ENCODE measurements at places on chromosomes 3 and 15. TPM values are rescaled to one million over a fixed set of nuclear protein-coding genes. Genes with fewer than 3 reads are reported as not detected.

RAB6B gene
- total RNA-seq, result 3.2 TPM

ITGA11 gene
- total RNA-seq, result not detected

TM4SF1 gene
- total RNA-seq, result 49.2 TPM

PLSCR2 gene
- not detected for total RNA-seq

DNA sequence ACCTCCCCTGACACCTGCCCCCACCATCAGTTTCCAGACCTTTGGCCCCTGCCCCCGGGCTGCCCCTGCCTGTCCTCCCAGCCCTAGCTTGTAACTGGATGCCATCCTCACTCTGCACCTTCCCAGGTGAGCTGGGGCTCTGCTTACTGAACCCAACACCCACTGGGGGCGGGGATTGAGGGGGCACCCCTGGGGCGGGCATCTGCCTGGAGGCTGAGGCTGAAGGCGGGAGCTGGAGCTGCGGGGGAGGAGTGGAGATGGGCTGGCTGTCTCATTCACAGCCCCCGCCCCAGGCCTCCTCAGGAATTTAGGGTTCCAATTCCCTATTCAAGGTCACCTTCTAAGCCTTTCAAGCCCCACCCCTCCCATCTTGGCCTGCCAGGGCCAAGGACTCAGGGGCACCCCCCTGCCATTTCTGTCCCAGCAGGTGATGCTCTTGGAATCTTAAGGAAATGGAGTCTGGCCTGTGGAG, 17.7 kb downstream of the PIF1 start:
- DNase-seq, result no peak
- 0 out of 2 replicates have a peak, but pooled peaks cover 8% of the 10 kb centered on the region for H3K4me1 ChIP-seq
- H3K27me3 ChIP-seq, result no peaks in the 10 kb centered on the region

GRCh38 chr3:49908373-49909199, 4.9 kb upstream of the MST1R start:
- no peak overlapping the region for H3K4me3 ChIP-seq
- no peak for DNase-seq
- H3K27ac ChIP-seq, result no peak overlapping the region
- no peaks in the 10 kb centered on the region for H3K36me3 ChIP-seq
- peaks cover 39% of the 10 kb centered on the region for H3K4me1 ChIP-seq
- H3K27me3 ChIP-seq, result no peaks in the 10 kb centered on the region

DNA sequence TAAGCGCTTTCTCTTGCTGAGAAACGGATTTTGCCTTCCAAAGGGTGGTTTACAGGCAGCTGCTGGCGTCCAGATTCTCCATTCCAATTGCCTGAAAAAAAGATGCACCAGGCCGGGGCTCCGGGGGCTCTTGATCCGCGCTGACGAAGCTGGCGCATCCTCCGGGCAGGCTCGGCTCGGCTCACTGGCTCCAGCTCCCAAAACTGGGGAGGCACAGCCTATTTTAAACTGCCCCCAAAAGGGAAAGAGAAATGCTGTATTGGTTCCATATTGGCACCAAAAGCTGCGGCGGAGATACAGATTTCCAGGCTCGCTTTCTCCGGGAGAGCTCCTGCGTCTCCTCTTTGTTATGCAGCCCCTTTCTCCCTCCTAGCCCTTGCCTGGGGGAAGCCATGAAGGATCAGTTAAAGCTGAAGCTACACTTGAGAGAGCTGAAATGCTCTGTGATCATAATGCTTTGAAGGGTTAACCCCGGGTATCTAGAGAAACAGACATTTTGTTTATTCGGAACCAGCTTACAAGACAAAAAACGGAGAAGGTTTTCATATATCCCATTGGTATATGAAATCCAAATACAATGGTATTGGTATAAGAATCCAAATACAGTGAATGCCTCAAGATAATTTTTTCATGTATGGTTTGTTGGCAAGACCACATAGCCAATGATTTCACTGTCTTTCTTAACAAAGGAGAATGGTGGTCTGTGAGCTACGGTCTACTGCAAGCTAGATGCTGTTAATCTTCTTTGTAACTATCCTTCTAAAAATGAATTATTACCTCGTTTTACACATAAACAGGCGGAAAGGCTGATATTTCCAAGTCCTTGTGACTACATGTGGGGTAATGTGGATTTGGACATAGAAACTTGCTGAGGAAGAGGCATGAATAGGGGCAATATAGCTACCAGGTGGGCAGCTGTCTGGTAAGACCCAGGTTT, 693 bp downstream of the CD200 start:
- H3K36me3 ChIP-seq, result no peaks in the 10 kb centered on the region
- DNase-seq, result no peak
- peak overlapping the region; percentile 33 for H3K4me3 ChIP-seq

DNA sequence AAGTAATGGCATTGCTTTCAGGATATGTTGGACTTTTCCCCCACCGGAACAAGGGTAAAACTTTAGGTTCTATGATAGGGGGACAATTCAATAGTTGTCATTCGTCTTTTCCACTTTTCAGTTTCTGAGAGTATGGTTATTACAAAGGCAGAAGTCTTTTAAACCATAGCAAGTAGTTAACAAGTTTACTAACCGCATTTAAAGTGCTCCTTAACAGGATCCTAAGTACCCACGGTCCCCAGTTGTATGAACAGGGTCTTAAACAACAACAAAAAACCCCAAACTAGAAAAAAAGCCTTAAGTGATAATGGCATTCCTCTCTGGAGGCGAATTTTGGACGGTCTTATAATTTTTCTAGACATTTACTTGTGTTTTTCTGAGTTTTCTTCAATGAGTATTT, 831 bp downstream of the IFT57 start:
- H3K4me3 ChIP-seq, result peak overlapping the region; percentile 43
- H3K27me3 ChIP-seq, result no peaks in the 10 kb centered on the region
- DNase-seq, result no peak
- peaks cover 5% of the 10 kb centered on the region for H3K4me1 ChIP-seq
- no peaks in the 10 kb centered on the region for H3K36me3 ChIP-seq

DNA sequence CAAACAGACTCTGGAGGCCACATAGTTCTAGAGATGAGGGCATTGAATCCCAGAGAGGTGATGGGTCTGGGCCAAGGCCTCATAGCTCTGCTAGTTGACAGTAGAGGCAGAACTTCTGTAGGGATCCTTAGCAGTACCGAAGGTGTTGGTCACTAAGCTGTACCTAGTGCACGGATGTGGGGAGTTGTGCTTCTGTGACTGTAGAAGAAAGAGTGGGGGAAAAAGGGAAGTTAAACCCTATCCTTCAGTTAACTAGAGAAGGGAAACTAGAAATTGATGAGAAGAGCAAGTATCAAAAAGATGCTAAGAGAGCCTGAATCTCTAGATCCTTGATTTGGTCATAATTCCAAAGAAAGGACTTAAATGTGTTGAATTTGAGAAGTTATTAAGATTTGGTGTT, 186.7 kb downstream of the NFKBIZ start:
- no peaks in the 10 kb centered on the region for H3K36me3 ChIP-seq
- H3K4me3 ChIP-seq, result no peak overlapping the region
- H3K27me3 ChIP-seq, result no peaks in the 10 kb centered on the region
- no peaks in the 10 kb centered on the region for H3K4me1 ChIP-seq

DNA sequence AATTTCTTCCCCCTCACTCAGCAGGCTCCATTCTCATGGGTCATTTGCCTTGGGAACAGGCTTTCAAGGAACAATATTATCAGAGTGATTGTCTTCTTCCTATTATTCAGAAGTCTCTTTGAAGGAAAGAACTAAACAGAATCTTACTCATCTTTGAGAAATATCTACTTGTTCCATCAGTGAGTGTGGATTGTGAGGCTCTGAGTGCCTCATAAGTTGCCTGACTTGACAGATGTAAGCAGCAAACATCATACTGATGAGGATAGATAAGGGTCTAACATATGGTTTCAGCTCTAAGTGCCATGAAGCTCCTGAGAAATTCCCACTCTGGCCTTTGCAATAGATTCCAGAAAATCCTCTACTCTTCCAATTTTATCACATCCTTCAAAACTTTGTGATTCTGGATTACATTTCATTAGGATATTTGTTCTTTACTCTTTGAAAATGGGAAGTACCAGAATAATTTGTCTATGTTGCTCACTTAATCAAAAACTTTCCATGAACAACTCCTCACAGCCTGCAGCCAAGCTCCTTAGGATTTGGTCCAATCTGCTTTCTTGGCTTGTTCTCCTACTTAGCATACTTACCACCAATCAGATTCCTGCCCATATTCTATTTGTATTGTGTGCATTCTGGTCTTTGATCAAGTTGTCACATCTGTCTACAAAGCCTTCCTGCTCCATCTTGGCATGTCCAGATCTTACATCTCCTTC, 120.1 kb downstream of the RPL22L1 start:
- H3K27ac ChIP-seq, result no peak overlapping the region
- no peaks in the 10 kb centered on the region for H3K27me3 ChIP-seq
- no peak overlapping the region for H3K4me3 ChIP-seq
- DNase-seq, result no peak
- peaks cover 17% of the 10 kb centered on the region for H3K4me1 ChIP-seq

- no peaks in the 10 kb centered on the region for H3K36me3 ChIP-seq
- DNase-seq, result no peak
- H3K27me3 ChIP-seq, result no peaks in the 10 kb centered on the region
- H3K4me1 ChIP-seq, result peaks cover 66% of the 10 kb centered on the region
These were observed 49.6 kb downstream of the SMAD3 start for GRCh38 chr15:67114846-67115585.

- H3K4me1 ChIP-seq, result no peaks in the 10 kb centered on the region
- no peak overlapping the region for H3K4me3 ChIP-seq
- no peaks in the 10 kb centered on the region for H3K27me3 ChIP-seq
These were observed 616.7 kb upstream of the SUCLG2 start for GRCh38 chr3:68271145-68271544.

GRCh38 chr15:29345549-29346525, 76.2 kb upstream of the NSMCE3 start:
- DNase-seq, result no peak
- no peaks in the 10 kb centered on the region for H3K36me3 ChIP-seq
- no peaks in the 10 kb centered on the region for H3K4me1 ChIP-seq
- no peak overlapping the region for H3K27ac ChIP-seq

DNA sequence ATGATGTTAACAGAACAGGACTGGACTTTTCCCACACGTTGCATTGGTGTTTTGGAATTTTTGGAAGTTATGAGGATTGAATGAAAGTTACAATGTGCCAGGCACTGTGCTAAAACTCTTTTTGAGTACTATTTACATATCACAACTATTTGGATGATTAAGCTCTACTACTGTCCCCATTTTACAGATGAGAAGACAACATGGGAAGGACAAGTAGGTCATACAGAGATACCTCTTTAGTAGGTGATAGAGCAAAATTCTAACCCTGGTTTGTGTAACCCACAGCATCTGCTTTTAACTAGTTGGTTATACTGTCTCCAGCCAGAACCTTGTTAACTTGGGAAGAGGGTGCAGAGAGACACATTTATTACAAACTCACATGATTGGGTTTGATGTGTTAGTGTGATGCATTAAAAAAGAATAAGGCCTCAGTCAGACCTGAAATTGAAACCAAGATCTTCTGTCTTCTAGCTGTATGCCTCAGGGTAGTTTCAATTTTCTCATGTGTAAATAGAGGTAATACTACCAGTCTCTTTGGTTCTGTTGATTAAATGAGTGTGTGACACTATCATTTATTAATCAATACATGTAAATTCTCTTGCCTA, 1.4 kb downstream of the NDUFB4 start:
- peaks cover 3% of the 10 kb centered on the region for H3K36me3 ChIP-seq
- H3K4me3 ChIP-seq, result peak overlapping the region; percentile 74
- H3K27ac ChIP-seq, result no peak overlapping the region
- no peaks in the 10 kb centered on the region for H3K27me3 ChIP-seq
- H3K4me1 ChIP-seq, result no peaks in the 10 kb centered on the region

GRCh38 chr3:193052354-193053045, 134.8 kb upstream of the MB21D2 start:
- no peaks in the 10 kb centered on the region for H3K36me3 ChIP-seq
- DNase-seq, result no peak
- H3K4me3 ChIP-seq, result no peak overlapping the region
- no peak overlapping the region for H3K27ac ChIP-seq
- no peaks in the 10 kb centered on the region for H3K4me1 ChIP-seq

DNA sequence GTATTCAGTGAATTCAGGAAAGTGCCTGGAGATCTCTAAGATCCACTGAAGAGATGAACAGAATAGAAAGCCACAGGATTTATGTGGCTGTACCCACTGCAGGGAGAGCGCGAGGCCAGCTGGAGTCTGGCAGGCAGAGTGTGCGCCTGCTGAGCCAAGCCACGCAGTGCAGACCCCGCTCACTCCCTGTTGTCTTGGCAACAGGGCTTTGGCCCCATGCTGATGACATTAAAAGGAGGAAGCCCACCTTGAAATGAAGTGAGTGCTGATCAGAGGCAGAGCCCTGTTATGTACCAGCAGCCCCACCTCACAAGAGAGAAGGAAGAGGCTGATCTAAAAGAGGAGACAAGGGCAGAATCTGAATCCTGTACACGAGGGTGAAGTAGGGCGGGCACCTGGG, 36.7 kb downstream of the PXYLP1 start:
- no peak for DNase-seq
- H3K4me1 ChIP-seq, result peaks cover 16% of the 10 kb centered on the region
- no peaks in the 10 kb centered on the region for H3K27me3 ChIP-seq
- H3K36me3 ChIP-seq, result no peaks in the 10 kb centered on the region
- no peak overlapping the region for H3K27ac ChIP-seq

DNA sequence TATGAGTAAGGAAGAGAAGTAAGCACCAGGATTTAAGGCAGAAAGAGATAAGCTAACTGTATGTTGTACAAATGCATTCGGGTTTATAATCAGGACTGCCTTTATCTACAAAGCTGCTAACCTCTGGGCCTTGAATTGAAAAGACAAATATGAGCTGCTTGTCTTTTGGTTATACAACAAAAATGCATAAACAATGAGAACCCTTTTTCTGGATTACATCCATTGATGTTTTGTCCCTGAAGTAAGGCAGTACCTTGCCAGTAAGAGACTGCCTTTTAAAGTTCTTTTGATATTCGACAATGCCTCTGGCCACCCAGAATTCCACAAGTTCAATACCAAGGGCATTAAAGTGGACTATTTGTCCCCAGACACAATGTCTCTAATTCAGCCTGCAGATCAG, 280.7 kb downstream of the ZNF621 start:
- no peaks in the 10 kb centered on the region for H3K27me3 ChIP-seq
- no peaks in the 10 kb centered on the region for H3K4me1 ChIP-seq
- no peak overlapping the region for H3K27ac ChIP-seq
- DNase-seq, result no peak
- H3K36me3 ChIP-seq, result no peaks in the 10 kb centered on the region

DNA sequence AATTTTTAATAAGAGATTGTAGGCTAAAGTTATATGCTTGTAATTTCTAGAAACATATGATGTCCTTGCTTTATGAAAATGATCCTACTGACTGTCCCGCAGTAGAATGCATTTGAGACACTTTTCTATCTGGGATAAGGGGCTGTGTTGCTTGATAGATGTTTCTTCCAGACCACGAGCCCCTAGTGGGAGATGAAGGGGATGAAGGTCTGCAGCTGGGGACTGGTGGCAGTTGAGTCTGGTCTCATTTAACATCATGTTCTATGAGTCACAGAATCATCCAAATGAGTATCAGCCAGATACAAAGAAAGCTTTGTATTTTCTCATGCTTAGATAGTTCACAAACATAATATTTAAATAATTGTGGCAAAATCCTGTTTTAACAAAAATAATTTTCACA, 84.3 kb upstream of the PRTG start:
- no peak overlapping the region for H3K4me3 ChIP-seq
- H3K36me3 ChIP-seq, result no peaks in the 10 kb centered on the region
- no peak for DNase-seq
- no peaks in the 10 kb centered on the region for H3K27me3 ChIP-seq
- no peak overlapping the region for H3K27ac ChIP-seq
- no peaks in the 10 kb centered on the region for H3K4me1 ChIP-seq

Data from Caco-2 (cell line).